ENCODE measurements at places on chromosomes 3 and 15.

GRCh38 chr3:473033-473800 lies 276.7 kb downstream of the CHL1 start:
- no peak for DNase-seq

- DNase-seq: no peak
Measured at GRCh38 chr3:137046747-137047146, 89.0 kb downstream of the IL20RB start.

DNA sequence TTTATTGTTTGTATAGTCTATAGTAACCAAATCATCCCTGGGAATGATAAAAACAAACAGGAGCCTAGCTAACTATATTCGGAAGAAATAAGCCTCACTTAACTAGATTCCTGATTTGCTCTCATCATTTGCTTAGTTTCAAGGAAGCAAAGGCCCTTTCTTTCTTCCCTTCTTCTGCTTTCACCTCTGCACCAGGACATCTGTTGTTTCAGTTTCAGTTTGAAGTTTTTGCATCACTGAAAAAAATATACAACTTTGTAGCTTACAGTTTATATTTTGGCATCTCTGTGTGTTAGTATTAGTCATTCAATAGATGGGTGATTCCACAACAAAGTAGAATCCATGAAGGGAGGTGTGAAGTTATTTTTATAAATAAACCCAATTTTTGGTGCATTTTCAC lies 113.6 kb upstream of the SNTN start:
- no peak for DNase-seq

GRCh38 chr3:68631850-68632545 lies 300.3 kb downstream of the TAFA4 start:
- no peak for DNase-seq

GRCh38 chr3:37505415-37505814 lies 331.0 kb upstream of the LRRFIP2 start:
- no peak for DNase-seq

GRCh38 chr15:55334371-55334770 lies 15.3 kb downstream of the PIGB start:
- DNase-seq: no peak

DNA sequence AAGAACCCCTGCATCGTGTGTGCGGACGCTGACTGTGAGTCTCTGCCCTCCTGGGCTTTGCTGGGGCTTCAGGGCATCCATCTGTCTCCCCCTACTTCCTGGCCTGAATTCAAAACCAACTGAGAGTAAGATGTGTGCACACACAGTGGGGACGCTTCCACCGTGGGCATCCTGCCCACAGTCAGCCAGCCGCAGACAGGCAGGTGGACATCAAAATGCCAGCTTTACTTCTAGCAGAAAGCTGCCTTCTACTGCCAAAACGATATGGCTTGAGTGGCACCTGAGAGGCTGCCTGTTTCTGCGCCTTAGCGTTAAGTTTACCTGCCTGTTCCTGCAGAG lies 18.5 kb downstream of the ALDH1A3 start:
- no peak for DNase-seq

DNA sequence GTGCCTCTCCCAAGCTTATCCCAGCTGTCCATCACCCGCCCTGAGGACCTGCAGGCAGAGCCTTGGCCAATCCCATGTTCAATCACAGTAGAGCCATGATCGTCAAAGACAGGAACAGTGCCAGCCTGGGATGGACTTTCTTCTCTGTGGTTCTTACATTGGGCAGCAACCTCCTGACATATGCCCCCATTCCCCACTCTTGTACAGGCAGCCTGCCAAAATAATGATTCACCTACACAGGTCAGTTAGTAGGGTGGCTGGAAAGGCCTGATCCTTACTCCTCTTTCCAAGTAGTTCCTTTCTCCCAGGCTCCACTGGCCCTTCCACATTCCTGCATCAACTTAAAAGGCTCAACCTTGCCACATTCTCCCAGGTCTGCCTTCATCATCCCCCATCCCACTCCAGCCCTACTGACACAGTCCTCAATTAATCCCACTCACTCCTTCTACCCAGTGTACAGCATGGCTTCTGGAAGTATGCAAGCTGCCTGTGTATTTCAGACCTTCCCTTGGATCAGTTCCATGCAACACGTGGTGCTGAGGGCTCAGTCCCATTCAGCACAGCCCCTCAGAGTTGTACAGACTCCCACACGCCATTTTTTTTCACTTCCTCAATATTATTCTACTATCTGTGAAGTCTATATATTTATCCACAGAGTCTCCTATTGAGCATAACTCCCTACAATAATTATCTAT lies 189.8 kb downstream of the NTRK3 start:
- DNase-seq: no peak

DNA sequence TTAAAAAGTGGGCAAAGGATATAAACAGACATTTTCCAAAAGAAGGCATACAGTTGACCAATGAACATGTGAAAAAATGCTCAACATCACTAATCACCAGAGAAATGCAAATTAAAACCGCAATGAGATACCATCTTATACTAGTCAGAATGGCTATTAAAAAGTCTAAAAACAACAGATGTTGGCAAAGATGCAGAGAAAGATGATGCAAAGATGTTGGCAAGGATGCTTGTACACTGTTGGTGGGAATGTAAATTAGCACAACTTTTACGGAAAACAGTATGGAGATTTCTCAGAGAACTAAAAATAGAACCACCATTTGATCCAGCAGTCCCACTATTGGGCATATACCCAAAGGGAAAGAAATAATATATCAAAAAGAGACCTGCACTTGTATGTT lies 53.5 kb downstream of the TLNRD1 start:
- no peak for DNase-seq

DNA sequence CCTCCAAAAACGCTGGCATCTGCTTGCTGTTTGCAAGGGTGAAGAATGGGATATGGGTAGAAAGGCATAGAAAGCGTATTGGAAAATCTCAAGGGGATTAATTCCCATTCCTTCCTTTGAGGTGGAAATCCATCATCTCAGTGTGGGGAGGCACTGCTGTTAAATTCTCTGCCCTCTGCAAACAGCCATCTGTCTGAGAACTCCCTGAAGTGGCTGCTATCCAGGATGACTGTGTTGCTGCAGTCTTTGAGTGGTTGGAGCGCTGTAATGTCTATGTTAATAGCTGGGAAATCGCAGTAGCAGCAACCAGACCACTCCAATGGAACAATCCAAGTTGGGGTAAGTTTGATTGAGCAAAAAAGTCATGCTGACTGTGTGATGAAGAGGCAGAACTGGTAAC lies 625.9 kb downstream of the NLGN1 start:
- DNase-seq: no peak

GRCh38 chr3:197406266-197406665 lies 107.9 kb upstream of the DLG1 start:
- no peak for DNase-seq

DNA sequence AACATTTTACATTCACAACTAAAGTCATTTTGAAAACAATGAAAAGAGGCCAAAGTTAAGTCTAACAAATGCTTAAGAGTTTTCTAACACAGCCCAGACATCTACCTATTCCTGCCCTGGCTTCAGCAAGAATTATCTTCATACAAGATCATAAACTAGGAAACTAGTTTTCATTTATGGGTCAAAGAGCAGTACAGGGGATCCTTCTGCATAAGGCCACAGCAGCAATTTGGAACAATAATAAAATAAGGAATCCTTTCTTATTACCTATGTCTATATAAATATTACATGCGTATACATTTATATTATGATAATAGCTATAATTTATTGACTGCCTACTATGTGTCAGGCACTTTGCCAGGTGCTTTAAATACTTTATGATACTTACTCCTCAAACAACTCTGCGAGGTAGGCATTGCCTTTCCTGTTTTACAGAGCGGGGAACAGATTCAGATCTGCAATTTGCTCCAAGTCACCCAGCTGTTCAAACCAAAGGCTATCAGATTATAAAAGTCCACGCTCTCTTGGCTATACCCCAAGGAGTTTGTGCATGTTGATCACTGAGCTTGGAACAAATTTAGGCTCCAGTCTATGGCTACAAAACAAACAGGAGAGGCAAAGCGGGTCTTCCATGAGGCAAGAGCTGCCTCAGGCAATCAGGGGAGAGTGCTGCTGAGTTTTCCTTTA lies 196.4 kb downstream of the RORA start:
- no peak for DNase-seq

DNA sequence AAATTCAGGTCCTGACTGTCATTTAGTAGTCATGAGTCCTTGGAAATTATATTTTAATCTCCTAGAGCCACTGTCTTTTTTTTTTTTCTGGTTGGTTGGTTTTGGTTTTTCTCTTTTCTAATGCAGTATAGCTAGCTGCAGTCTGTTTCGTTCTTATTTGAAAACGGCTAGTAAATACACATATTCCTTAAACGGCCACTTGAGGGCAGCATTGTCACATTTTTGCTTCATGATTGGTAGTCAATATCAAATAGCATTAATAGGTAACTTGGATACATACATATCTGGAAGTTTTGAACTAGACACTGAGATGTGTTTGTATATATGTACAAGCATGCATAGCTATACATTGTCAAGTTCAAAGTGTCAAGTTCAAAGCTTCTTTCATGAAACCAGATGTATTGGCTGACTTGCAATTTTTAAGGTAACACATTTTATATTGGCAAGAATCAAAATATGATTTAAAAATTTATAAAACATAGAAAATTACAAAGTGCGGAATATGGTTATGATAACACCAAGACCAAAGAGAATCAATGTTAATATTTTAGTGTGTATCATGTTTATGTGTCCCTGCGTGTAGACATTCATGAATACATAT lies 22.5 kb downstream of the GABRA5 start:
- peak; percentile 67 for DNase-seq

DNA sequence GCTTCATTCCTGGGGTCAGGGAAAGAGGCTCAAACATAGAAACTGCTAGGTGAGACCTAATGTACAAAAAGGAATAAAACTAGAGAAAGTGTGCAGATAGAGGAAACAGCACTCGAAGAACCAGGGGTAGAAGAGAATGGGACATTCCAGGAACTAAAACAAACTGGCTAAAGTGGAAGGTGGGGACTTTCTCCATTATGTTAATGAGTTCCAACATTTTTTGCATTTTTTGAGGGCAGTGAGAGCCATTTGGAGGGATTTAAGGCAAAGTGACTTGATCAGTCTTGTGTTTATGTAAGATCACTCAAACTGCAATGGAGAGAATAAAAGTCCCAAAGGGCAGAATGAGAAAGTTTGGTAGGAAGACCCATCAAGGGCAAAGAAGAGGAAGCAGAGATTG lies 20.6 kb upstream of the SLC4A7 start:
- DNase-seq: no peak

GRCh38 chr3:170081079-170081741 lies 43.4 kb downstream of the GPR160 start:
- no peak for DNase-seq

GRCh38 chr3:141236361-141236760 lies 4.7 kb downstream of the PXYLP1 start:
- no peak for DNase-seq

DNA sequence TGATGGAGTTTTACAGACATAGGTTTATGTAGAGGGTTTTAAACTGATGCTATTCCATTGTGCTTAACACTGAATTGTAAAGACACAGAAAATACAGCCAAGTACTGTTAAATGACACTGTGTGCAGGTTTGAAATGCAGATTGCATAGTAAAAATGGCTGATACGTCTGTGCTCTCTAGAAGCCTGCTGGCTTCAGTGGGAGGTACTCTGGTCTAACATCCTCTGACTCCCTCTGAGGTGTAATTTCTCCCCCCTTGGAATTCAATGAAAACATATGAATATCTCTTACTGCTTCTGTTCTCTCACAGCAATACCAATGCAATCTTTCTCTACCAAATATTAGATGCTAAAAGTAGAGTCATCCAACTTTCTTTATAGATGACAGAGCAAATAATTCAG lies 176.6 kb downstream of the SLC9A9 start:
- no peak for DNase-seq

DNA sequence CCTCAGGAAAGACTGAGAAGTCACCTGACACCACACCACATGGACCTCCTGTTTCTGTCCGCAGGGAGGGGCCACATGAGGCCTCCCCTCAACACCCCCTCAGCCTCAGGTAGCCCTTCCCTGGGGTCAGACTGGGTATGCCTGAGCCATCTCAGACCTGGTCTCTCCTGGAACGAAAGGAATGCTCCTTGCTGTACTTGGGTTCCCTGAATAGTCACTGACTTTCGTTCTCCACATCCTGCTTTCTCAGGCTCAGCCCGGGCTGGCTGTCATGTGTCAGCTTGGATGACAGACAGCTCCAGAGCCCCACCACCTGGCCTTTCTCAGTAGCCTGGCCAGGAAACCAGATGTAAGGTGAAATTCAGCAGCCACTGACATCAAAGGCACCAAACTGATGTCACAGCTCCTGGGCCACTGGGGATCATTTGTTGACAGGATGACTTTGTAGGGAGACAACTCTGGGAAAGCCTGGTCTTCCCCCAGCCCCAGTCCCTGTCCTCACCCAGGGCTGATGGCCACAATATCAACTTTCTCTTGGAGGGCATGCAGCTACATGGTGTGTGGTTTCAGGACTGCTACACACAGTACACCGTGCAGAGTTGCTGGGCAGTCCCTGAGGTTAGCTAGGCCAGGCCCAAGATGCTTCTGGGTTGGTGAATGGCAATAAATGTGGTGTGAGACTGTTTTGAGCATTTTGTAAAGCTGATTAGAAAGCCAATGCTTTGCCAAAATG lies 141.4 kb upstream of the MRPS22 start:
- DNase-seq: peak; percentile 23

GRCh38 chr15:69666441-69666882 lies 213.8 kb downstream of the RPLP1 start:
- peak; percentile 64 for DNase-seq

DNA sequence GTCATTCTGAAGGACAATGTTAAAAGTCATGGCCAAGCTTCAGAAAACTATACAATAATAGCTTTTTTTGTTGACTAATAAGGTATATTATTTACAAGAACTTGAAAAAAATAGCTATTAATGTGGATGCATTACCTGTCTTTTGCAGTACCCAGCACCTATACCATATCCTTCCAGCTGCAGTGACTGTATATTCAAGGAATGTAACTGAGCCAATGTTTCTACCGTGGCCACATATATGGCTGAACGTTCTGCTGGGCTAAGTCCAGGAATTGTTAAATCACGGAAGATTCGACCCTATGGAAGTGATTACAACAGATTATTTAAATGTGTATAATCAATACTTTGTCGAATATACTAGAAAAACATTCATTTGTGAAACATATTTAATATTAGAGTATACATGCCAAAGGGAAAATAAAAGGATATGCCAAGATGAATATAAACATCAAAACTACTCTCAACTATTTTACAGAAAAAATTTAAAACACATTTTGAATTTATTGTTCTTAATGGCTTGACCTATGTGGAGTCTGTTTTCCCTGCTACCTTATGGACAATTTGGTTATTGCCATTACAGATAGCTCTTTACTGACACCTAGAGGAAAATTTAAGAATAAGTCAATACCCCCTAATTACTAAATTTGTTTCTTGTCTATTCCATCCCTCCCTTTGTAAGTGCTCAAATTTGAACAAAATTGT lies 17.6 kb downstream of the ACAD11 start:
- DNase-seq: peak; percentile 59

GRCh38 chr3:146504498-146505197 lies 35.3 kb upstream of the PLSCR2 start:
- DNase-seq: no peak
